Activated naive CD4-positive, alpha-beta T cell (primary cell): ENCODE measurements at places on chromosomes 1 and 21.

DNA sequence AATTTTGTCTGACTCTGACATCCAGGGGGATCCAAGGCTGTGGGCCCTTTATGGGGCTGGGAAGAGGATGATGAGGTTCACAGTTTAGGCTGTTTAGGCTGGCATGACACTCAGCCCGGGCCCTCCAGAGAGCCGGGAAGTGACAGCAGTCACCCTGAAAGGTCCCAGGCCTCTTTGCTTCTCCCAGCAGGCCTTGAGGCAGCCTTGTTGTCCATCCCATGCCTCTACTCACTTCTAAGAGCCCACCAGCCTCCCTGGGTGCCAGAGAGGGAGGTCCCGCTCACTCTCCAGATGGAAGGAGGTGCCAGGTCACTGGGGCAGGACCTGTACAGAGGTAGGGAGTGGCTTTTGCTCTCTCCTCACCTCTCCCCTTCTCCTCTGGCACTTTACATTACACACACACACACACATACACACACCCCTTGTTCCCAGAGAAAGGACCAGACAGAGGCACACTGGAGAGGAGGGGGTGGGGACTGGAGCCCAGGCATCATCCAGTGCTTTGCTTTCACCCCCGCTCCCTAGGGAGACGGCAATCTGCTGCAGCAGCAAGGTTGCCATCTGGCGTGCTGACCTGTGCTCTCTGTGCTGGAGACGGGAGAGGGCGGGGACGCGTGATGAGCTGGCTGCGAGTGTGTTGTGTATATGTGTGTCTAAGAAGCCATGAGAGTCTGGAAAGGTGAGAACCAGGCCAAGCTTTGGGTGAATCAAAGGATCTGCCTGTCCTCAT is 4.6 kb downstream of the KLHDC8A start:
- DNase-seq, result no peak

DNA sequence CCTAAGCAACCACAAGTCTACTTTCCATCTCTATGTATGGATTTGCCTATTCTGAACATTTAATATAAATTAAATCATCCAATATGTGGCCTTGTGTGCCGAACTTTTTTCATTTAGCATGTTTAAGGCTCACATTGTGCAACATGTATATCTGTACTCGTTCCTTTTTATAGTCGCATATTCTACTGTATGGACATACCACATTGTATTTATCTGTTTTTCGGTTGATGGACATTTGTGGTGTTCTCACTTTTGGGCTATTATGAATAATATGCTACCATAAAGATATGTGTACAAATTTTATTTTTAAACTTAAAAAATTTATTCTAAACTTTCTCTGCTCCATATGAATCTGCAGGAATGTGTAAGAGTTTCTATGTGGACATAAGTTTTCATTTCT is 13.0 kb downstream of the ZYG11A start:
- no peak for DNase-seq

DNA sequence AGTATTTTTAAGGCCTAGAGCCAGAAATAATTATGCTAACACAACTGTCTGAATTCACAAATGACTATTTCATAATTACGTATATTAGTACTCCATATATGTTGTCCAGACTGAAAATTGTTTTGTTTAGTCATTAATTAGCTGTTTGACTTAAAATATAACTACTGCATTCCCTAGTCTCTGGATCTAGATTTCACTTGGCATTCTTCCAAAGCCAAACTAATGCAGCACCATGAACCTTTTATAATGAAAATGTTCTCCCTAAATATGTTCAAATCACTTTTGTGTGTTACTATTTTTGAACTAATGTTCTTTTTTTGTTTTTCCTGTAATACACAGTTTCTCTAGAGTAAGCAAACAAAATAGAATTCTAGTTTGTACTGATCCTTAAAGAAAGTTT is 46.1 kb downstream of the CAMTA1 start:
- no peak for DNase-seq

DNA sequence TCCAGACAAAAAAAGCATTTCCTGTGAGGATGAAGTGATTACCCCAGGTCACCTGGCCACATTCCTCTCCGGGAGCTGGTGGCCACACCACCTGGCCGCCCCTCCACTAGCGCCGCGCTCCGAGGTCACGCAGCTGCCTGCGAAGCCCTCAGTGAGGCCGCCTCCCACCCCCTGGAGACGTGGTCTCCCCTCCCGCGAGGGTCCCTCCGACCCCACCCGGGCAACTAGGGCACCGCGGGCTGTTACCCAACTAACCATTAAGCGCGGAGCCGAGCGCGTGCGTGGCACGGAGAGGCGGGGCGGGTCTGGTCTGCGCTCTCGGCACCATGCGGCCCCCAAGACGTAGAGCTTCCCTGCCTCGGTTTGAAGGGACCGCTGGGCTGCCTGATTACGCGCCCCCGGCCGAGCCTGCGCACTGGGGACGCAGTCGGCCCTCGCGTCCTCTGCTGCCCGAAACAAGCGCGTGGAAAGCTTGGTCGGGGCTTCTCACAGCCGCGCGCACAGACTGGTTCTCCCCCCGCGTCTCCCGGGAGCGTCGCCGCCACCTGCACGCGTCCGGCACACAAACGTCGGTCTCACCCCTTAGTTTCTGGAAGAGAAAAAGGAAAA is 106.5 kb downstream of the SLC16A1 start:
- no peak for DNase-seq

GRCh38 chr1:184014271-184014670 is 23.3 kb downstream of the COLGALT2 start:
- DNase-seq, result no peak

GRCh38 chr1:223631956-223632355 is 33.5 kb downstream of the CAPN8 start:
- DNase-seq, result no peak
